ENCODE measurements at places on chromosomes 4 and X.

GRCh38 chrX:50407976-50408375 lies 62.6 kb downstream of the DGKK start:
- DNase-seq, result no peak

GRCh38 chrX:22110729-22111494 lies 78.8 kb downstream of the PHEX start:
- no peak for DNase-seq

DNA sequence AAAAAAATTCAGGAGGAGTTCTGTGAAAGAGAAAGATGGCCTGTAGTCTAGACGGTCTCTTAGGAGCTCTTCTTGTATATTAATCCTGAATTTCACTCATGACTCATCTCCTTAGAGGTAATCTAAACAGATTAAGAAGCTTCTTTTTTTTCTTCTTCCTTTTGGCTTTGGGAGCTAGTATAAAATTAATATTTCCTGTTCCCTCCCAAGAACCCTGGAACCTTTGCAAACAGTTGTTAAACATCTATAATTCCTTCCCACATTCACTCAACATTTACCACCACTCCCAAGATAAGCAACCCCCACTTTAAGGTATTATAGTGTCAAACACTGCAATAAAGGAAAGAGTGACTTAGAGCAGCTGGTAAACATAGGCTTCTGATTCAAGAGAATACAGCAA lies 146.4 kb upstream of the EDNRA start:
- DNase-seq, result no peak

- DNase-seq, result no peak
These were observed 80.3 kb upstream of the STS start for GRCh38 chrX:7067256-7067655.

GRCh38 chrX:40953369-40953768 lies 131.9 kb upstream of the USP9X start:
- DNase-seq, result no peak

DNA sequence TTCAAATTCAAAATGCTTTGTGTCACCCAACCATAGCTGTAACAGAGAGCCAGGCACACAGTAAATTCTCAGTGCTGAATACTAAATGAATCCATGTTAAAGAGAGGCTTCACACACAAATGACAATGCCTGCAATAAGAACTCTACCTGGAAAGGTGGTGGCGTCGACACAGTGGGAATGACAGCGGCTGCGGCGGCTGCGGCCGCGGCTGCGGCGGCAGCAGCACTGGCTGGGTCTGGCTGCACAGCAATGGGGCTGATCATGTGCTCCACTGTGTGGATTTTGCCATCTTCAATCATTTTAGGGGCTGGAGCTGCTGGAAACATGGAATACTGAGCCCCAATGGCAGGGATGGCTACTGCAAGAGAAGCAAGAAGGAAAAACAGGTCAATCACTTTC lies 97.4 kb downstream of the CHRNA9 start:
- DNase-seq, result no peak

DNA sequence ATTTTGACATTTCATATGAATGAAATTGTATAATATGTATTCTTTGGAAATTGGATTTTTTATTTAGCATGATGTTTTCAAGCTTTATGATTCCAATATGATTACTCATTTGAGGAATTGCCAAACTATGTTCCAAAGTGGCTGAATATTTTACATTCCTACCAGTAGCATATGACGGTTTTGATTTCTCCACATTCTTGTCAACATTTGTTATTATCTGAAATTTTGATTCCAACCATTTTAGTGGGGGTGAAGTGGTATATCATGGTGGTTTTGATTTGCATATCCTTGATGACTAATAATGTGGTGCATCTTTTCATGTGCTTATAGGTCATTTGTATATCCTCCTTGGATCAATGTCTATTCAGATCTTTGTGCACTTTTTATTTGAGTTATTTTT lies 2.6 kb upstream of the BEX1 start:
- DNase-seq, result no peak

DNA sequence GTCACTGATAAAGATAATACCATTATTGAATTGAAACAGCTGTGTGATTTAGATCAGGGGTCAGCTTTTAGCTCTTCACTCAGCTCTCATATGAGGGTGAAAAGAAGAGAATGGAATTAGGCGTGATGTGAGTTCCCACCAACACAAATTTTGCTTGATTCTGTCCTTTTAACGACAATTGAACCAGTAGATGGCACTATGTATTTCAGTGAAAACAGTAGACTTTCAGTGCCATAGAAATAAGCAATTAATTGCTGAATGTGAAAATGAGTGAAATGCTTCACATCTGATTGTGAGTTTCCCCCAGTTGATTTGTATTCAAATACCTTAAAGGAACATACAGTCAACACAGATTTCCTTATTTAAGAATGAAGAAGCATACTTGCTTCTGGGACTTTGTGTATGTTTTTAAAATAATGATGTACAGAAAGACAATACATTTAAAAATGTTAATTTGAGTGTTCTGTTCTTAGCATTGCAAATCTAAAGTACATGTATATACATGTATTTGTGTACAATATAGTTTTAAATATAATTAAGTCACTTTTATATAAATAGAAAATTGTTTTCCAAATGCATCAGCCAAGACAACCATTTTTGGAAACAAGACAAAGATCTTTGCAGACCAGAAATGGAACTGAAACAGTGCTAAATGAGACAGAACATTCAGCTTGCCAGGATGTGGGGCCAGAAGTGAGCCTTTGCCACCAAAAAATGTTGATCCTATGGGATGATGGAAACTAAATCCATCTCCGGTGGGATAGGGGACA lies 178.8 kb downstream of the SNCA start:
- peak; percentile 53 for DNase-seq

DNA sequence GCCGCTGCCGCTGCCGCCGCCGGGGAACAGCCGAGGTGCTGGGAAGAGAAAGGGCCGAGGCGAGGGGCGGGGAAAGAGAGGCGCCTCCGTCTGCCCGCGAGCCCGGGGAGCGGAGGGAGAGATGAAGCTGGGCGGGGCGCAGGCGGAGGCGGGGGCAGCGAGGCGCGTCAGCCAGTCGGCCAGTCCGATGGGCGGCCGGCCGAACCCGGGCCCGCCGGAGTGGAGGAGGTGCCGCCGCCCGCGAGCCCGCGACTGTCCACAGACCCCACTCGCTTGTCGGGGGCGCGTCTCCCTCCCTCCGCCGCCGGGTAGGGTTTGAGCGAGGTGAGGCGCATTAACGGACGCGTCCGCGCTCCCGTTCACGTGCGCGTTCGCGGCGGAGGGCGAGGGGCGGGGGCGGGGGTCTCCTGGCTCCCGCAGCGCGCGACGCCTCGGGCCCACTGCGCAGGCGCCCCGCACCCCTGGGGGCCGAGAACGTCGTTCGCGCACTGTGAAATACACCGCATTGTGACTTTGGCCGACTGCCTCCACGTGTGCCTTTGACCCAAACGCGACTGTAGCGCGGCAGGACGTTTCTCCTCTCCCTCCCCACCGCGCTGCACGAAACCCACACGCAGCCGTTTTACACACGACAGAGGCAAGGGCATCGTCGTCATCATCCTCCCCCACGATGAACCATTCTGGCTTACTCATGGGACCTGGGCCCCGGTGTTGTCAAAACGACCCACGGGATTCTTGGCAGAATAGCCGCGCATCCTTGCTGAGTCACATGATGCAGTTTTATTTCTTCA lies at the start of gene NUDT11:
NUDT11 (minus strand) TSS at position 92 of the 791 bp plus-strand sequence. CDS start 148 bp downstream, outside the sequence.
- DNase-seq, result no peak

DNA sequence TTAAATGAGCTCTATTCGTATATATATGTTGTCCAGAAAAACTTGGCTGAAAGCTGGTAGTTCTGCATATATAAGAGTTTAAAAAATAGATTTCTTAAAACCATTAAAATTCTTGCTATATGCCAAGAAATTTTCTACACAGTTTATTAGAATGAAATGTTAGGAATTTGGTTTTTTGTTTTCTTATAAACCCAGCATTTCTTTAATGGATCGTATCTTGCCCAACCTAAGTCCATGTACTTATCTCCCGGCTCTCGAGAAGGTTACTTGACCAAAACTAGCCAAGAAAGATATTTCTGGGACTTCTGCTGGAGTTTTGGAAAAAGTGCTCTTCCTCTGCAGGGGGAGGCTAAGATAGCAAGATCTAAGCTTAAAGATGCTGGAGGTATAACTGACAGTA lies 4.7 kb upstream of the ASB5 start:
- DNase-seq, result no peak

DNA sequence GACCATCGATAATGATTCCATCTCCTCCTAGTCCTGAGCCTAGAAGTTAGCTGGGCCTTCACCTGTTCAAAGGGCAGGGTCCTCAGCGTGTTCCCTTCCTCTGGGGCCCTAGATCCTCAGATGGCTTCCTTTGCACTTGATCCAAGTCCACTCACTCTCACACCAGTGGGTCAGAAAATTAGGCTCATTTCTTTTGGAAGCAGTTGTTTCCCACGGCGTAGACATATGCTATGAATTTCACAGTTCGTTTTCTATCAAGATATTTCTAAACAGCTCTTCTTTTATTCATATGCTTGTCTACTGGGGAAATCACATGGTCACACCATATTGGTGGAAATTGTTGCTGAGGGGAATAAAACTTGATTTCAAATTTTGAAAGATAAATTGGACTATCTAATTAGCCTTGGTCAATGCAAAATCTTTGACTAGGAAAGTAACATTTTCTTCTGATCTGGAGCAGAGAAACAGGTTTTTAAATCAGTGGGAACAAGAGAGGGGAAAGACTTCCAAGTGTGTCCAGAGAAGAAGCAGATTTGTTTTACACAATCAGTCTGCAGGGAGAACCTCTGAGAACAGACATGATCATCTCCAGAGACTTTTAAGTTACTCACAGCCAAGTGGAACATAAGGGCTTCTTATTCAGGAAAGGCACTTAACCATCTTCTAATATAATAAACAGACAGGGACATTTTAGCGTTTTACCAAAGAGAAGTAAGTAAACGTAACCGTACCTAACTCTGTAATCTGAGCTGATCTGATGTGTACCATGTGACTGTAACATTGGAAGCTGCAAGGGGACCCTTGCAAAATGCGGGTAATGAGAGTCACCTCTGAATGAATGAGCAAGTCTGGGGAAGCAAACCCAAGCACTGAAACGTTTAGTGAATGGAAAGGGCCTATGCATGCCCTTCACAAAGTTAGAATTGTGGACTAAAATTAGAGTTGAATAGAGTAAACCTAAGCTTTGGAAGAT lies 455.7 kb upstream of the FAT1 start:
- DNase-seq, result no peak

GRCh38 chr4:86946868-86947500 lies 12.2 kb downstream of the AFF1 start:
- no peak for DNase-seq

DNA sequence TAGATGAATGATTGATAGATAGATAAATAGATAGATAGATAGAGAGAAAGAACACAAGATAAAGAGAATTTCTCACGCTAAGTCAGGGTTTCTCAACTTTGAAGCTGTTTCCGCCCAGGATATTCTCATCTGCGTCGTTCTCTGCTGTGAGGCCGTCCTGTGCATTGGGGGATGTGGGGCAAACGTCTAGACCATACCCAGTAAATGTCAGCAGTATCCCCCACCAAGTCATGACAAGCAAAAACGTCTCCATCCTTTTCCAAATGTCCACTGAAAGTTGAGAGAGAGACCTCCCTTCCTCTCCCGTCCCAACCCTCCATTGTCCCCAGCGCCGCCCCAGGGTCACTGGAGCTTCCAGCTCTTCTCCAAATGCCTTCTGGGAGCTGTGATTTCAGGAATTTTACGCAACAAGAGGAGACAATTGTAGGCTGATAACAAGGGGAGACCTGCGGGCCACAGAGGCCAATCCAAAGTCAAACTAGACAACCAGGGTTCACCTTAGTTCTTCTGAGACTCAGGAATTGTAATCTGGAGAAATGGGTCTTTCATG lies 8.9 kb upstream of the CRLF2 start:
- no peak for DNase-seq

- no peak for DNase-seq
These were observed 192.8 kb downstream of the SPOCK3 start for GRCh38 chr4:167041524-167041923.

DNA sequence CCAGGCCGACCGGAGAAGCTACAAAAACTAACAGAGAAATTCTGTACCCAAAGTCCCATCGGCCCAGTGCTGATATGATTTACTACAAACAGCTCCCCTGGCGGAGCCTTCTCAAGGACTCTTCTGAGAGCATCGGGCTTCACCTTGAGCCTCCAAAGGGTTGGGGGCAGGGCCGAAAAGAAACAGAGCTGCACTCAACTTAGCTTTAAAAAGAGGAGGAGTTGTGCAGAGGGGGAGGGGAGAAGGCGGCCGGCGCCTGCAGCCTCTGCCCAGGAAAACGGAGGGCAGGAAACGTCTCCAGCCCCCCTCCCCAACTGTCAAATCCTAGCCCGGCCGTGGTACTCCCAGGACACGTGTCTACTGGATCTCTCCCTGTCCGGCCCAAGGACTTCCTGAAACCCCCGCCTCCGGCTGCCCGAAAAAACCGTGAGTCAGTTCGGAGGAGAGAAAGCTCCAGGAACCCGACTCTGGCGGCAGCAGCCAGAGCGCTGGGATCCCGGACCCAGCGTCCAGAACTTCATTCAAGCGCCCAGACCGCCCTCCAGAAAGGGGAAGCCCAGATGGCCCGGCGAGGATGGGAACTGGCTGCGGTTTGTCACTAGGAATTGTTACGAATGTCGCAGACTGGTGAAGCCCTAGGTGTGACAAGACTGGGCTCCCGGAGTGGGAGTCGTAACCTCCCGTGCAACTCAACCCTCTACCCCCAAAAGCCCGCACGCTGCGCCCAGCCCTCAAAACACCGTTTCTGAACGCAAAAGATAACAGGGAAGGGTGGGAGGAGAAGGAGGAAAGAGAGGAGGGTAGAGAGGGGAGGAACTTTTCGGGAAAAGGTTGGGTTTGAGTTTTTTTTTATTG lies 973 bp downstream of the ADAMTS3 start:
- DNase-seq, result peak; percentile 89

DNA sequence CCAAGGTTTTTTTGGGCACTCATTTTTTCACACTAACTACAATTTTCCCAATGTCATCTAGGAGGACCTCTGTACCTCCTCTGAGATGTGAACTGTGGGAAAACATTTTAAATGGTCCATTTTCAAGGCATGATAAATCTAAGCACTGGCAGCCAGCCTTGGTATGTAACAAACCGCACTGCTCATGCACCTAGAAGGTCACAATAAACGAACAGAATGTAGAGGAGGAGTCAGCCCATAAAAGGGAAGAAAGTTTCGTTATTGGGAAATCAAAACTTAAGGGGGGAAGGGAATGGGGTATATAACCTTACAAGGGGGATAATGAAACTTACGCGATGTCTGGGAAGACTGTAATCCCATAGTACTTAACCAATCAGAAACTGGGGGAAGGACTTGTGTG lies 16.4 kb downstream of the COX18 start:
- DNase-seq, result peak; percentile 17

DNA sequence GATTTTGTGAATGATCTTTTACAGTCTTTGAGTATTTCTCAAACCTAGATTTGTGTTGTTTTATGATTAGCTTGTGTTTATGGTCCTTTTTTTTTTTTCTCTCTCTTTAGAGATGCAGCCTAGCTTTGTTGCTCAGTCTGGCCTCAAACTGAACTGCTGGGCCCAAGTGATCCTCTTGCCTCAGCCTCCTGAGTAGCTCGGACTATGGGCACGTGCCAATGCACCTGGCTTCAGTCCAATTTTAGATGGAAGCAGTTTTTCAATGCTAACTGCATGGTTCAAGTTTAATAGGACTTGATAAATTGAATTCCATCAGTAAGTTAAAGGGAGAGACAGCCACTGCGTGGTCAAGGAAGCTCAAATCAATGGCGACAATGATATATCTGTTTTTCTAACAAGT lies 3.8 kb upstream of the FGG start:
- no peak for DNase-seq

All from MCF 10A (cell line).